ENCODE measurements at places on chromosomes 13 and 19.

GRCh38 chr13:44078806-44079376 lies 199.2 kb downstream of the LACC1 start:
- DNase-seq: no peak

GRCh38 chr13:29800687-29801086 lies 49.7 kb downstream of the UBL3 start:
- no peak for DNase-seq

GRCh38 chr13:73938372-73939070 lies 195.7 kb downstream of the KLF12 start:
- peak; percentile 88 for DNase-seq

DNA sequence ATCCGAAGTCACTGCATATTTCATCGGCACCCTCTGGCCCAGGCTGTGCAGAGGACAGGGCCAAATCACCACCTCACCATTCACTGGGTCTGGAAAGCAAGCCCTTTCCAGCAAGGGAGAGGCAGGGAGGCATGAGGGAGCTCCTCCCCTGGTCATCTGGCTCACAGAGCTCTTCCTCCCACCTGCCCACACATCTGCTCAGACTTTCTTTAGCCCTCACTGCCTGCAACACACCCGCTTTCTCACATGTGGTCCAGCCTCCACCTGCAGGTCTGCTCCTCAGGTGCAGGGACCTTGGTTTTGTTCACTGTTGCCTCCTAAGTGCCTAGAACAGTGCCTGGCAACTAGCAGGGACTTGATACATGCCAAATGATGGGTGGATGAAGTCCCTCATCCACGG lies 21.0 kb upstream of the SLC35E1 start:
- DNase-seq: no peak

DNA sequence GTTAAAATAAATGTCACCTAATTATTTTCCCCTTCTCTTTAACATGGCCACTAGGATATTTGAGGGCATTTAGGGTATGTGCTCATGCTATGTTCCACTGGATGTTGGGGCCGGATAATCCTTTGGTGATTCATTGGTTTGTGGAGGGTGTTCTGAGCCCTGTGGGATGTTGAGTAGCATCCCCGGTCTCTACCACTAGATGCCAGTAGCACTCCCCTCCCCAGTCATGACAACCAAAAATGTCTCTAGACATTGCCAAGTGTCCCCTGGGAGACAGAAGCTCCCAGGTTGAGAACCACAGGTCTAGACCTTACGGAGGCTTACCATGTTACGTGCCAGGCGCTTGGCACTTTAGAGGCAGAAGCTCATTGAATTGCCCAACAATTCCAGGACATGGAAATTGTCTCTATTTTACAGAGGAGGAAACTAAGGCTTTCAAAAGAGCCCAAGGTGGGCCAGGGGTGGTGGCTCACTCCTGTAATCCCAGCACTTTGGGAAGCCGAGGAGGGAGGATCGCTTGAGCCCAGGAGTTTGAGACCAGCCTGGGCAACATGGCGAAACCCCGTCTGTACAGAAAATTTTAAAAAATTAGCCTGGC lies 14.1 kb downstream of the SHANK1 start:
- peak; percentile 84 for DNase-seq

DNA sequence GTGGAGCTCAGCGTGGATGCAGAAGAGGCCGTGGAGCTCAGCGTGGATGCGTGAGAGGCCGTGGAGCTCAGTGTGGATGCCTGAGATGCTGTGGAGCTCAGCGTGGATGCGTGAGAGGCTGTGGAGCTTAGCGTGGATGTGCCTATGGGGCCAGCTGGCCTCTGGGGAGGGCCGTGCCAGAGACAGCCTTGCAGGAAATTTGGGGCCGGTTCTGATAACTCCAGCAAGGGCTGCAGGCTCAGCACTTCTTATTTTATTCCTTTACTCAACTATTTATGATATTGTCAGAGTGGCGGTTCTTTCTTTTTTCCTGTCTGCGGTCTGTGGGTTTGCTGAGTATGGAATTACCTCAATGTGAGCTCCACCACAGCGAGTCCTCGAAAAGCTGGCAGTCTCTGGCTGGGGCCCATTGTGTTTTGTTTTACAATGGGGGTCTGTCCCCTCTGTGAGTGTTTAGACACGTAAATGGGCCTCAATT lies 17.8 kb upstream of the TMEM255B start:
- no peak for DNase-seq
